ENCODE measurements at places on chromosomes 3 and 15. TPM values are rescaled to one million over a fixed set of nuclear protein-coding genes. Genes with fewer than 3 reads are reported as not detected.
A peak's percentile ranks its signal among the peaks of the same experiment; 100 is the strongest.

DNA sequence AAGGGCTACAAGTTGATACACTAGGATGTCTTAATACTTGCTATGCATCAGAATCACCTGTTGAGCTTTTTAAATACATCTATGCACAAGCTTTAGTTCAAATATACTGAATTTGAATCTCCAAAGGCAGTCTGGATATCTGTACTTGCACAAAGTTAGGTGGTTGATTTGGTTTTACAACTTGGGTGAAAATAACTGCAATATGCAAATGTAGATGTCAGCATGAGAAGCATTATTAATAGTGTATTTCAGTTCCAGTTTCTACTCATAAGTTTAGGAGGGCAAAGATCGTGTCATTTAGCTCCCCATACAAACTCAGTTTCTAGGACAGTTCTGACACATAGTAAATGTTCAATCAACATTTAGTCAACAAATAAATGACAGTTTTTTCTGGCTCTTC, 25.6 kb downstream of the IQCB1 start:
- DNase-seq = no peak

- DNase-seq = no peak
Measured at GRCh38 chr3:81658322-81658997, 103.0 kb downstream of the GBE1 start.

The MNS1 gene
- total RNA-seq = 6.7 TPM

DNA sequence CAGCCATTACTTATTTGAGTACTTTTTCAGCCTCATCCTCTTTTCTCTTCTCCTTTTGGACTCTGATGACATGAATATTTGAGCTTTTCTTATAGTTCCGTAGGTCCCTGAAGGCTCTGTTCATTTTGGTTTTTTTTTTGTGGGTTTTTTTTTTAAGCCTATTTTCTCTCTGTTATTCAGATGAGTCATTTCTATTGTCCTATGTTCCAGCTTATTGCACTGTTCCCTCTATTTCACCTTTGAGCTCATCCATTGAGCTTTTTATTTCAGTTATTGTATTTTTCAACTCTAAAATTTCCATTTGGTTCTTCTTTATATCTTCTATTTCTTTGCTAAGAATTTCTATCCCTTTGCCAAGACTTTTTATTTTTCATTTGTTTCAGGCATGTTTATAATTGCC, 7.2 kb upstream of the MGLL start:
- DNase-seq = no peak

The ZNF80 gene
- total RNA-seq = not detected

The SLC30A4 gene
- total RNA-seq = 7.2 TPM

DNA sequence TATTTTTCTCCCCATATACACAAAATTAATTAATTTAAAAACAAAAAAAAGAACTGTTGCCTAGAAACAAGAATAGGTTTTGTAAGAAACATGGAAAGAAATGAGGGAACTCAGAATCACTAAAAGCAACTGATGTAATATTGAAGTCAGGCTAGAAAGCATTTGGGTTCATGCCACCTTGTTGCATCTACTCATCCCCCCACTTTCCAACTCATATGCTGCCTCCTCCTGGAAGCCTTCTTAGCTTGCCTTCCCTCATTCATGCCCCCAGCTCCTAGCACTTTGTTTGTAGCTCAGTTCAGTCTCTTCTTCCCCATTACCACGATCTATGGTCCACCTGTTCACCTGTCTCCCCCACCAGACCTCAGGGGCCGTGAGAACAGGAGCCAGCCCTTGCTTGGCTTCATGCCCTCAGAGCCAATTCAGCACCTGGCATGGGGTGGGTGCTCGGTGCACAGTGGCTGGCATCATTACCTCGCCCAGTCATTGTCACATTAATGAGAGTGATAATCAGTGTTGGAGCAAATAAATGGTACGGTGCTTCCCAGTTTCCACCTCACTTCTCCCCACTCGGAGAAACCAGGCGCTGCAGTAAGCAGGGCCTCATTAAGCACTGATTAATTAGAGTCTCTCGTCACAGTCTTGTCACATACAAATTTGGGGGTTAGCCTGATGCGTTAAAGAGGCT, 62.4 kb upstream of the SLC6A1 start:
- DNase-seq = no peak

GRCh38 chr3:133834621-133835417, 29.2 kb downstream of the SRPRB start:
- DNase-seq = no peak

DNA sequence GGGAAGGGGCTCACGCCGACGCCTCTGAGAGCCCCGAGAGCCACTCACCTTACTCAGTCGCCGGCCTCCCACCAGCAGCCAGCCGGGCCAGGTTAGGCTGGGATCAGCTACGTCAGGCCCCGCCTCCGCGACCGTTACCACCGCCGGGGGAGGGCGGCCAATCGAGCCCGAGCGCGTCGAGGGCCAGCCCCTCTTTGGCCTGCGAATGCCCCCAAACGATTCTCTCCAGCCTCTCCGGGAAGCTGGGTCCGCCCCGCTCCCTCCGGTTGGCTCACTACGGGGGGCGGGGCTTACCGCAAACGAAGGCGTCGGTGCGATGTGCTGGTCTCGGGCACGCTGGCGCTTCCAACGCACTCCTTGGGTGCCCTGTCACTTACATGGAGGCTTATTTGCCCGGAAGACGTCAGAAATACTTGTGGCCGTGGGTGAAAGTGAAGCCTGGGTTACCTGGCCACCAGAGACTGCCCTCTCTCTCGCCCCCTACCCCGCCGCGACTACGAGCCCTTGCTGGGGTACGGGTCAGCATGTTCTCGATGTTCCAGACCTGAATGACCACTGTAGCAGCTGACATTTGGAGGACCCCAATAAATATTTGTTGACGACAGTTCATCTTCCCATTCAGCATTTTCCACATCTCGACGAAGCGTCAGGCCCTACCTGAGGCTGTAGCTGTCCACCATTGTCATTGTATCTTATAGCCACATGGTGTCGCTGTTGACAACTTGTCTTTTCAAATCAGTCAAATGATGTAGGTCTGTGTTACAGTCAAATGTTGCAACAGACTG, at the start of gene CEP70:
CEP70 (minus strand) TSS at position 111 of the 785 bp plus-strand sequence. CDS start 21,333 bp downstream, outside the sequence.
- DNase-seq = peak; percentile 96

DNA sequence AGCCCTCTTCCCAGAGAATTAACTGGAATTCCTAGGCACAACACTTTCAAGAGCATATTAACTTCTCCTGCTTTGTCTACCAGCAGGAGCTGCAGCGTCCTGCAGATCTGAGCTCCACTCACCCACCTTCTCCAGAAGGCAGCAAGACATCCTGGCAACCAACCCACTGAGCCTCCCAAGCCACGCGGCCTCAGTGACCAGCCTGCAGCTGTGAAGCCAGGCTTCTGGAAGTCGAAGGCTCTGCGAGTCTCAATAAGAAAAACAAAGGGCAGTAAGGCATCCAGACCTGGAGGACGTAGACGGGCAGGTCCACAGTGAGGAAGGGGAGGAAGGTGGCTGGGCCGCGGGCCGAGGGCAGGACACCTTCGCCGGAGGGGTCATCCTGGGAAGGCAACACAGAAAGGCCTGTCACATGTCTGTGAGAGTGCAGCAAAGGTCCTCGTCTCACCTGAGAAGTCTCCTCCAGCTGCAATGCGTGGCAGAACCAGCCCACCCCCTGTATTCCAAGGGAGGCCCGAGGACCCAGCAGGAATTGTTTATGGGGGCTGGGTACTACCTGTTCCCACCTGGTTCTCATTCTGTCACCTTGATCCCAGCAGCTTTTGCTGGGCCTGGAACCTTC, 36.2 kb downstream of the ZXDC start:
- DNase-seq = no peak

The ATP13A5 gene
- total RNA-seq = not detected

- no peak for DNase-seq
Measured at GRCh38 chr3:53043738-53044137, 2.1 kb downstream of the SFMBT1 start.

The CPNE4 gene
- total RNA-seq = not detected

DNA sequence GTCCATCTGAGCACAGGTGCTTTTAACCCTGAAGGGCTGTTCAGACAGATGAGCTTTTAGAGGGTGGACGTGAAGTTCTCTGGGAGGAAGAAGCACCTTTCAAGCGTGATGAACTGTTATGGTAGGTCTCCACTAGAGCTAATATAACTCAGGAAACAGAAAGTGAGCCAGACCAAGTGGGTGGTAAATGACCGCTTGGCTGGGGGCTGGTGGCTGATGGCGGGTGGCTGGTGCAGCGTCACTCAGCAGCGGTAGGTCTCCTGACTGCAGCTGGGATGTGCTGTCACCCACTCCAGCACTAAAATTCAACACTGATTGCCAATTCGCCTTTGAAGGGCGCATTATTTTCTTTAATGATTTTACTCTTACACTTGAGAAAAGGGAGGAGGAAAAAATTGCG, 31.2 kb upstream of the LACTB start:
- no peak for DNase-seq

DNA sequence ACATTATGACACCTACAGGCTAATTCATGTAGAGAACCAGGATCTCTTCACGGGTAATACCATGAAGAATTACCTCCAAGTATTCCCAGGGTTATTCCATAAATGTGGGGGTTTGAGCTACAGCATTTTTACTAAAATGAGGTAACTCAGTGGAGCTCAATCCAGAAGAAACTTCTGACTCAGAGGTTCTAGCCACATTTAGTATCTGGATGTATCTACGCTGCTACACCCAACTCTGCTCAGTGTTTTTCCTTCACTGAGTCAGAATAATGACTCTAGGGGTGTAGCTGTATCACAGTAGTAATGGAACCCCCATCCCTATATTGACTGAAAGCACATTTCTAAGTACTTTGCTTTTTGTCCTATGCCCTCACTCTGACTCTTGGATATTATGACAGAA, 52.4 kb downstream of the COPS2 start:
- DNase-seq = no peak

The PP2D1 gene
- not detected for total RNA-seq

- DNase-seq = no peak
Measured at GRCh38 chr15:38521316-38521715, 43.3 kb downstream of the RASGRP1 start.

DNA sequence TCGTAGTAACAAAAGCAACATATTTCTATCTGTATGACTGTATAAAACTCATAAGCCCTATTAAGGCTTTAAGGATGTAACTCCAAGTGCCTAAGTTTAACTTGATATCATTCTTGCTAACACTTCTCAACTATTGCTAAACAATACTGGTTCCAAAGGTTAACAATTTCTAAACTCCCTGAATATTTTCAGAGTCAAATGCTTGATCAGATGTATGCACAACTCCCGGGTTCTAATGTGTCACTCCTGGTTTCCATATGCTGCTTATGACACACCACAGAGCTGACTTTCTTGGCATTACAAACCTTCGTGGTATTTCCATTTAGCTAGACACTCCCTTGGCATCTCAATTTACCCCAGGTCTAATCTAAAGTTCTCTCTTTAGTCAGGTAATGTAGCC, 26.3 kb downstream of the DZIP1L start:
- DNase-seq = no peak

The CDHR4 gene
- total RNA-seq = not detected

GRCh38 chr15:70880781-70881180, 11.5 kb downstream of the THAP10 start:
- DNase-seq = no peak

DNA sequence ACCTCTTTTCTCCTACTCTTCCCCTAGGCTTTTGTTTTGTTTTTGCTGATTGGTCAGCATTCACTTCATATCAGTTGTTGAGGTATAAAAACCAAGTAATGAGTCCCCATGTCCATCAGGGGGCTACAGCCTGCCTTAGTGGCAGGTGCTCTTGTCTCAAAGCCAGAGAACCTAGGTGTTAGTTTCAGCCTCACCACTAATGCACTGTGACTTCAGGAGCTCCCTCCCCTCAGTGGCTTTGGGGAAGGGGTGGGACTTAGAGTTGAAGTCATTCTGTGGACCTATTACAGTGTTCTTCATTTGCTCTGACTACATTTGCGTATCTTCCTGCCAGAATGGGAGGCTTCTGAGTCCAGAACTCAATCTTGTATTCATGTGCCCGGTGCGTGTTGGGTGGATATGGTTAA, 41.6 kb downstream of the NR2C2 start:
- DNase-seq = no peak

- DNase-seq = no peak
Measured at GRCh38 chr15:58929891-58930416, 3.5 kb downstream of the SLTM start.

- no peak for DNase-seq
Measured at GRCh38 chr3:123743121-123743520, 141.0 kb downstream of the MYLK start.

The CISH gene
- 2.1 TPM for total RNA-seq

DNA sequence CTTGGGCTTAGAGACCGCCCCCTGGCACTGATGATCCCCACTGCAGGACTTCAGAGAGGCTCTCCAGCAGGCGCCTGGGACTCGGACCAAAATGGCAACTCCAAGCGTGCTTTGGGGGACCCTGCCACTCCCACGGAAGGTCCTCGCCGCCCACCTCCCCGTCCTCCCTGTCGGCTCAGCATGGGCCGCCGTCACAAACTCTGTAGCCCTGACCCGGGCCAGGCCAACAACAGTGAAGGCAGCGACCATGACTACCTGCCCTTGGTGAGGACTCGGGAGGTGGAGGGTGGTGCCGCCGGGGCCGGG, 7.7 kb downstream of the ALG3 start:
- no peak for DNase-seq

DNA sequence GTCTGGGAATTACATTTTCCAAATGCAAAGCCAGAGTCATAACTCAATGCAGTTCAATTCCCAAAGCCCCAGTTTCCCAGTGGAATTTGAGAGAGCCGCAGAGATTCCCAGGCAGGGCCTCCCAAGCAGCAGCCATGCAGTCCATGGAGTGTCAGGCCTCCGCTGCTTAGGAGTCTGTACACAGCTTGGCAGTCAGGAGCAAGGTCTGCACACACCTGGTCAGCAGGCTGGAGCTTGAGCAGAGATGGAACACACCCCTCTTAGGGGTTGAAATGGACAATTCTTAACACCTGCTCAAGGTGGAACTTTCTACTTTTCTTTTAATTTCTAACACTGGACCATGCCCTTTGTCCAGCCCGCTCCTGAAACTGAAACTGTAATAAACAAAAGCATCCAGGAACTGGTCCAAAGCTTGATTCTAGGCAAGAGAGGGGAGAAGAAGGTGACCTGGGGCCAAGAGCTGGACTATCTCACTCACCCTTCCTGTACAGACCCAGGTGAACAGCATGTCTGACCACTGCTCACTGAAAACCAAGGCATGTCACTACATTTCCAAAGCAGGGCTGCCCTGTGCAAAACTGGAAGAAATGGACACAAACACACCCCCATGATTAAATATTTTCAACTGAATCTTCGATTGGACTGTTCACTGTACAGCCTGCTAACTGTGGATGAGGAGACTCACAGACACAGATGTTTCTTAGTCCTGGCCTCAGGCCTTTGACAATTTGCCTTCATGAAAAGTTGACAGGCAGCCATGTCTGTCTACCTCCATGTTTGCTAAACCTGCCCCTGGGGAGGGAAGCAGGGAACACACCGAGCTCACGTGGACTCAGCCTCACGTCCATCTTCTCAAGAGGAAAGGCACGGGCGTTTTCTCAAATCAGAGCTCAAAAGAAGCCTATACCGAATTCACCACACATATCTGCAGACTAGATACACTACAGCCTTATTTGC, 48.6 kb upstream of the DUSP7 start:
- DNase-seq = no peak

GRCh38 chr3:159749406-159749805, 239.2 kb upstream of the IL12A start:
- DNase-seq = no peak

The PLCB2 gene
- total RNA-seq = 10.2 TPM

The ARNT2 gene
- total RNA-seq = 22.9 TPM

- no peak for DNase-seq
Measured at GRCh38 chr3:107325446-107325845, 51.8 kb upstream of the CCDC54 start.

All from uterus (tissue), 4 donors.